Ascending aorta (tissue), 2 donors: ENCODE measurements at places on chromosomes 2 and 18.

DNA sequence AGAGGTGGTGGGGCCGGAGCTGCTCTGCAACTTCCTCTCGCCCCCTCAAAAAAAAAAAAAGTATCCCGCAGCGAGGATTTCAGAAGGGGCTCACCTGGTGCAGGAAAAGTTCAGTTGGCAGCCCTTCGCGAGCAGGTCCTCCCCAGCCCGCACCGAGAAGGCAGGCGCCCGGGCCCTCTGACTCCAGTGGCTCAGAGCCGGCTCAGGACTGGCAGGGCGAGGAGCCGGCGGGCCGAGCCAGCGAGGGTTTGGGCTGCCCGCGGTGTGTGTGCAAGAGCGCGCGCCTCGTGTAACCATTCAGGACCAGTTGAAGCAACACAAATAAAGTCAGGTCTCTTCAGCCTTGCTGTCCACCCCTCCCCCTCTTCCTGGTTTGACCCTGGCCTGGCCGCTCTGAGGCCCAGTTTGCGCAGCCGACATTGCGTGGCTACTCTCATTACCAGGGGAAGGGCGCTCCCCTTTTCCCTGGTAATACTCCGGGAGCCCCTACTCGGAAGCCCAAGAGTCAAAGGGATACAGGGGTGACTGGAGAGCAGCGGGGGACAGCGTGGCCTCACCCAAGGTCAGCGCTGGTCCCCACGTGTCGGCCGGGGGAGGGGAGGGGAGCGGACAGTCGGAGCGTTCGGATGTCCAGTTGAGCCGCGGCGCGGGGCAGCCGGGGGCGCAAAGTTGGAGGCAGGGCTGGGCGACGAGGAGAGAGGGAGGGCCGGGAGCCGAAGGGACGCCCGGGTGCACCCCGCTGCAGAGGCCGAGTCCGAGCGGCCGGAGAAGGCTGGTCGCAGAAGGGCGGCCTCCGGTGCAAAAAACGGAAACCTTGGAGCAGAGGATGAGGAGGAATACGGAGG, 12.3 kb downstream of the EN1 start:
- peak; percentile 58 for DNase-seq

DNA sequence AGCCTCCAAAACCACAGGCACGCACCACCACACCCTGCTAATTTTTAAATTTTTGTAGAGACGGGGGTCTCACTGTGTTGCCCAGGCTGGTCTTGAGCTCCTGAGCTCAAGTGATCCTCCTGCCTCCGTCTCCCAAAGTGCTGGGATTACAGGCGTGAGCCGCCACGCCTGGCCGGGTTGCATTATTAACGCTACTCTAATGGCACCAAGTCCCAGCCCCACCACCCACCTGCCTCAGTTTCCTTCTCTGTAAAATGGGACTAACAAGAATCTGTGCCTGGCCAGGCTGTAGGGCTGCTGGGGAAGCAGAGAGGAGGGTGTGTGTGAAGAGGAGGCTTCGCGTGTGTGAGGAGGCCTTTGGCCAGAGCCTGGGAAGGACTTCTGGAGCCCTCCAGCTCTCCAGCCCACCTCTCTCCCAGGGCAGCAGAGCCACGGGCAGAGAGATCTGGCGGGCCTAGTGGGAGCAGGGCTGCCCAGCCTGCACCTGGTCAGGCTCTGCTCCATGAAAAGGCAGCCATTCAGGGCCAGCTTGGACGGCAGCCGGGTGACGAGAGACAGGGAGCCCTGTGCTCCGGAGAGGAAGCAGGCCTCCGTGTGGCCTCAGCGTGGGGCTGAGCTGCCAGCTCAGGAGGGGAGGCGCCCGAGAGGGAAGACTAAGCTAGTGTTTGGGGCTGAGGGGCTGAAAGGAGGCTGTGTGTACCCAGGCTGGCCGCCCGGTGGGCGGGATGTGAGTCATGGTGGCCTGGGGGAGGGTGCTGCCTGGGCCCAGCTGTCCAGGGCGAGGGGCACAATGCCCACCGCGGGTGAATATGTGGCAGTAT, 7.4 kb upstream of the B3GNT7 start:
- DNase-seq, result no peak

DNA sequence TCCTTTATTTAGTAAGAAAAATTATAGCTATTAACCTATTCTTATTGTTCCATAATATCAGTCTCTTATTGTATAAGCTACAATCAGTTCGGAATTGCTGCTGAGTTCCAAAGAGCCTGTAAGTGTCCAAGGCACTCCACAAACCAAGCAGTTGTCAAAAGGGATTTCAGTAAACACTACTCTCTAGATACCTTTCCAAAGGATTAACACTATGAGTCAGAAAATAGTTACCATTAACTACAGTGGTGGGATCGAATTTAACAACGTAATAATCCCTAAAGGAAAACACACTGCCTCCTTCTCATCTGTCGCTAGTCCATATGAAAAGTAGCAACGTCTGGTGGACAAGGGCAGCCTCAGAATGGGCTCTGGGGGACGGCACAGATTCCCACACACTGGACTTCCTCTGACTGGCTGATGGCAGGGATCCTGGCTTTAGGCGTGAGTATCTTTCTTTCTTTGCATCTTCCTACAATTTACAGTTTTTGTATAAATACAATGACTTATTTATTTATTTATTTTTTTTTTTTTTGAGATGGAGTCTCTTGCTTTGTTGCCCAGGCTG, 8.8 kb downstream of the TGFBRAP1 start:
- no peak for DNase-seq

- no peak for DNase-seq
Measured at GRCh38 chr2:29632018-29632417, 289.4 kb downstream of the ALK start.

DNA sequence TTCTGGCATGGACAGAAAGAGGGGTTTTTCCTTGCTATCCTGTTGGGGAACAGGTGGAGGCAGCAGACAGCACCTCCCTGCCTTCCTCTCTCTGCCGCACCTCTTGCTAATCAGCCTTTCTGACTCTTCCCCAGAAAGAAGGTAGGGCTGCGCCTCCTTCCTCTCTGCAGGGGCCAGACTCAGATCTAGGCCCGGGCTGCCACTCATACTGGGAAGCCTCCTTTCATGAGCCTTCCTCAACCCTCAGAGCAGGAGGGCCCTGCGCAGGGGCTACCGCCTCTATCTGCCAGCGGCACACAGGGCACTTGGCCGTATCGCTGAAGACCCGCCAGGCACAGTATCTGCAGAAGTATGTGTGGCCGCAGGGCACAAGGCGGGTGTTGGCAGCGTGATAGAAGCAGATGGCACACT, 7.1 kb downstream of the NEURL3 start:
- DNase-seq, result no peak

DNA sequence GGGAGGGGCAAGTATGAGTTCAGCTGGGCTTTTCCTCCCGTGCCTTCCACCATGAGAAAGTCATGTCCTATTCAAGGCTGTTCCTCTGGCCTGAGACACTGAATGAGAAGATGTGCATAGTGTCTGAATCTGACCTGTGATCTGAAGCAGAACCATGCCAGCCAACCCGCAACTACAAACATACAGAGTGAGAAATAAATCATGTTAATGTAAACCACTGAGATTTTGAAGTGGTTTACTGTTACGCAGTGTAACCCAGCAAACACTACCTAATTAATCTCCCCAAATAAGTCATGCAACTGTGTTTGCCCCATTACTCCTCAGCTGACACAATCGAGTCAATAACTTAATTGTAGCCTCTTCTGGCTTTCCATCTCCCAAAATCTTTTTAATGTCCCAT, 49.2 kb downstream of the METTL4 start:
- no peak for DNase-seq

GRCh38 chr2:230830428-230830827, 34.3 kb upstream of the ITM2C start:
- DNase-seq, result no peak

GRCh38 chr18:32684096-32684495, 88.7 kb downstream of the KLHL14 start:
- DNase-seq, result no peak

GRCh38 chr2:102620332-102620731, 979 bp downstream of the SLC9A2 start:
- no peak for DNase-seq
